ENCODE measurements at places on chromosomes 16 and 17. TPM values are rescaled to one million over a fixed set of nuclear protein-coding genes. Genes with fewer than 3 reads are reported as not detected.

GRCh38 chr17:3796110-3796821, 4.7 kb downstream of the ITGAE start:
- DNase-seq = no peak

DNA sequence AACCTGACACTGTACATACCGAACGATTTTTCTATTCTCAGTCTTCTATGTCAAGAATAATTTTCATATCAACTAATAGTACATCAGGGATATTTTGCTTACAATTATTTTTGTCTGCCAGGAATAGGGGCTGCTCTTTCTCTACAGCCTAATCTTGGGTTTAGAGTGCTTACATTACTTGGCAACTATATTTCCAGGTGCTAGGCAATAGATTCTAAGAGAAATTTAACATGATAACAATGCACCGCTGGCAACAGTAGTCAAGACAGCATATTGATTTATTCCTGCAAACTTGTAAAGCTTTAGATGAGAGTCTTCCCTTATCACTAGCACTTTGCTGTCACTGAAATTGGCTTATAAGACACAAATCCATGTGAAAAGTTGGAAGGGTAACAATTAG, 935.9 kb downstream of the CDH11 start:
- no peak for DNase-seq

DNA sequence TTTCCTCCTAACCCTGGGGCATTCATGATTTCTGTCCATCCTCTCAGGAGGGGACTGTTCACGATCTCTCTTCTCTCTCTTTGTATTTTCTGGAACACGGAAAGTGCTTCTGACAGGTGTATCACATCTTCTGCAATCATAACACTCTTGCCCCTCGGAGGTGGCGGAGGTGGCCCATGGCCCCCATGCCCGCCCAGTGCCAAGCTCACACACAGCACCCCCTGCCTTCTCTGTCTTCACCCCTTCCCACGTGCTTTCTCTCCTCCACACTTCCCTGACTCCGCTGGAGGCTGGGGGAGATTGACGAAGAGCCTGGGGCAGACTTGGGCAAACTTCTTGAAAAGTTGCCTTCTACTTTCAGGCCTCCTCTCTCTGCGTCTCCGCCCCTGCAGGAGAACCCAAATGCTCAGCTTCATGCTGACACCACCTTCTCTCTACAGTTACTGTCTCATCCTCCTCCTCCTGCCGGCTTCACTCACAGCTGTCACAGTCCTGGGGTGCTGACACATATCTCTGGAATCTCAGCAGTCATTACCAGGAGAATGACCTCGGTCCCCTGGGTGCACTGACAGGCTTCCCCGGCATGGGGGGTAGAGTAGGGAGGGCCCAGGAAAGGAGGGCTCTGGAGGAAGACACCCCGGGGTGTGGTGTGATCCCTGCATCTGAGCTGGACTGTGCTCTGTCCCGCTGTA, 127.1 kb downstream of the ENGASE start:
- DNase-seq = no peak

GRCh38 chr16:9102379-9102778, 10.9 kb downstream of the HAPSTR1 start:
- peak; percentile 82 for DNase-seq

DNA sequence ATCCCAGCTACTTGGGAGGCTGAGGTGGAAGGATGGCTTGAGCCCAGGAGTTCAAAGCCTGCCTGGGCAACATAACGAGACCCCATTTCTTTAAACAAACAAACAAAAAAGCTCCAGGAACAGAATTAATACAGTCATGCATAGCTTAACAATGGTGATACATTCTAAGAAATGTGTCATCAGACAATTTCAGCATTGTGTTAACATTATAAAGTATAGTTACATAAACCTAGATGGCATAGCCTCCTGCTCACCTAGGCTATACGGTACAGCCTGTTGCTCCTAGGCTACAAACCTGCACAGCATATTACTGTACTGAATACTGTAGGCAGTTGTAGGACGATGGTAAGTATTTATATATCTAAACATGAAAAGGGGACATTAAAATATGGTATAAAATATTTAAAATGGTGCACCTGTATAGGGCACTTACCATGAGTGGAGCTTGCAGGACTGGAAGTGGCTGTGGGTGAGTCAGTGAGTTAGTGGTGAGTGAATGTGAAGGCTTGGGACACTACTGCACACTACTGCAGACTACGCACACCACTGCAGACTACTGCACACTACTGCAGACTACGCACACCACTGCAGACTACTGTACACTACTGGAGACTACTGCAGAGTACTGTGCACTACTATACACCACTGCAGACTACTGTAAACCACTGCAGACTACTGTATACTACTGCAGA, 74.6 kb downstream of the TMC6 start:
- no peak for DNase-seq

- no peak for DNase-seq
These were observed 234.7 kb upstream of the SDK2 start for GRCh38 chr17:73878923-73879322.

GRCh38 chr17:77346765-77347164, 206.0 kb downstream of the SEC14L1 start:
- no peak for DNase-seq

DNA sequence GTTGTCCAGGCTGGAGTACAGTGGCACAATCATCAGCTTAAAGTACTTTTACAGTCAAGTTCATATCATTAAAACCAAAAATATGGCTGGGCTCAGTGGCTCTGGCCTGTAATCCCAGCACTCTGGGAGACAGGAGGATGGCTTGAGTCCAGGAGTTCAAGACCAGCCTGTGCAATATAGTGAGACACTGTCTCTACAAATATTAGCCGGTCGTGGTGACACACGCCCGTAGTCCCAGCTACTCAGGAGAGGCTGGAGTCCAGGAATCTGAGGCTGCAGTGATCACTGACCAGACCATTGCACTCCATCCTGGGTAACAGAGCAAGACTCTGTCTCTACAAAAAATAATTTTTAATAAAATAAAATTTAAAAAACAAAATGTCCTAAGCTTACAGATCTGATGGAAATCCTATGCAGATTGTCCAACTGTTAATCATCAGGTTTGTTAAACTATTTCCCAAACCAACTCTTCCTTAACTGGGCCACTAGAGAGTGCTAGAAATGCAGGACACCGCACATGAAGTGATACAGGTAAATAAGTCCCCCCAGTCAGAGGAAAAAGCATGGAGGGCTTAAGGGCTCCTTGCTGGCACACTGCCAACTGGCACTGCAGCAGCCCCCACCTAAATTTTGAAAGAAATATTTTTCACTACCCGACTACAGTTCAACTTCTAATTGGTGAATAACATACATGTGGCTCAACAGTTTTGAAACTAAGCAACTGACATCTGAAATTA, 2.8 kb downstream of the USP22 start:
- DNase-seq = peak; percentile 56

- DNase-seq = peak; percentile 78
These were observed 33.3 kb downstream of the RHBDL3 start for GRCh38 chr17:32298721-32299579.

GRCh38 chr17:41486809-41487530, 2.7 kb downstream of the KRT36 start:
- DNase-seq = no peak

DNA sequence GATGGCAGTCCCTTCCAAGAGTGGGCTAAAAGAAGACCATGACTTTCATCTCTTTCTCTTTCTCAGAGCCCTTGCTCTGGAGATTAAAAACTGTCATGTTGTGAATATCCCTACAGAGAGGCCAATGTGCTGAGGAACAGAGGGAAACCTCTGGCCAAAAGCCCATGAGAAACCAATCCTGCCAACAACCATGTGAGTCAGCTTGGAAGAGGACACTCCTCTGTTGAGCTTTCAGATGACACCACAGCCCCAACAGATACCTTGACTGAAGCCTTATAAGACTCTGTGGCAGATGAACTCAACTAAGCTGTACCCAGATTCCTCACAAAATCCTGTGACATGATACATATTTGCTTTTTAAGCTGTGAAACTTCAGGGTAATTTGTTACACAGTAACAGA, 19.6 kb downstream of the CPPED1 start:
- no peak for DNase-seq

- no peak for DNase-seq
These were observed 4.2 kb downstream of the CCDC200 start for GRCh38 chr17:43224146-43224705.

GRCh38 chr16:62585041-62585545, 548.9 kb upstream of the CDH8 start:
- no peak for DNase-seq

DNA sequence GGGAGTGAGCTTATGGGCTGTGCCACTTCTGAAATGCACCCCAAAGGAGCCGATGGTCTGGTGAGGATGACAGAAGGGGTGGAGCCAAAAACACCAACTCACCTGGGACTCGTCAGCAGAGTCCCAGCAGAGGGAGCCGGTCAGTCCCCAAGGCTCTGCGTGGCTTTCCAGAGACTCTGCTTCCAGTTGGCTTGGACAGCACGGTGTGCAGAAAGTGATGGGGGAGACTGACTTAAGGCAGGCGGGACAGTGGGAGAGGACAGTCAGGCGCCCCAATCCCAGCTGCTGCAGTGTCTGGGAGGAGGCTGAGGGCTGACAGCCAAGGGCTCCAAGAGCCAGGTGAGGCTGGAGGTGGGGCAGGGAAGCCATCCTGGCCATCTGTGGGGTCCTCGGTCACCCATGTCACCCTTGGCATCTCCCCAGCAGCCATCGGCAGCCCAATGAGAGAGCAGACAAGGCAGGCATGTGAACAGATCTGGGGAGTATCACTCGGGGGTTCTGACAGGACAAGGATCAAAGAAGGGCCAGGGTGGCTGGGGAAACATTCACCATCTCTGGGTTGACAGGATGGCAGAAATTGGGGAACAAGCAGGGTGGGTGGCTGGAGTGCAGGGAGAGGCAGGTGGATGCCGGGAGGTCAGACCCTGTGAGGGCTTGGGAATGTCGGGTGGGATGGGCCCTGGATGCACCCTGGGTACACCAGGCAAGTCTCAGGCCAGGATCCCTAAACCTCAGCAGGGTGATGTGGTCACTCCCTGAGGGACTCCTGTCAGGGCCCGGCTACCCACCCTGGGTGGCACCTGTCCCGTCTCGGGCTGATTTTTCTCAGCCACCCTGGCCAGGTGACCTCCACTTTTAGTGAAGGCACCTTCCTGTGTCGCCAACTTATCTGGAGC, 8.9 kb upstream of the KRTAP17-1 start:
- DNase-seq = peak; percentile 12

- no peak for DNase-seq
These were observed 28.2 kb upstream of the CCL1 start for GRCh38 chr17:34391241-34391640.

GRCh38 chr17:2854143-2855055, 58.2 kb downstream of the RAP1GAP2 start:
- no peak for DNase-seq

- peak; percentile 77 for DNase-seq
These were observed at the start of gene BCO1 for GRCh38 chr16:81238296-81239011. BCO1 (plus strand) TSS chr16:81238689; CDS start chr16:81238909, 220 bp downstream.

DNA sequence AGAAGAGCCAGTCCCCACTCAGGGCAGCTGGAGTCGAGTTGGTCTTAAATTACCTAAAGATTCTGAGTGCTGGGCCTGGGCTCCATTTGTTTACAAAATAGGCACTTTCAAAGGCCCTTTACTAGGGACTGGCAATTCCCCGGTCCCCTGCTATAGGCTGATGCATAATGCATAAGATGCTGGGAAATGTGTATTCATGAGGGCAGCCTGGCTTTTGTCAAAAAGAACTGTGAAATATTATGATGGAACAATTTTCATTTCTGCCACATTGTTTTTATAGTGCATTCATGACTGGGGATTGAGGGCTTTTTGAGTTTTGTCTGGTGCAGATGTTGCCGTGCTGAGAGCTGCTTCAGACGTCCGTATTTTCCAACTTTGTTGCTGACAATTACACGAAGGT, 617.0 kb upstream of the CDH5 start:
- no peak for DNase-seq

GRCh38 chr17:65175952-65176351, 38.8 kb downstream of the RGS9 start:
- no peak for DNase-seq

GRCh38 chr17:8708025-8708461, 36.6 kb downstream of the CCDC42 start:
- DNase-seq = peak; percentile 67

DNA sequence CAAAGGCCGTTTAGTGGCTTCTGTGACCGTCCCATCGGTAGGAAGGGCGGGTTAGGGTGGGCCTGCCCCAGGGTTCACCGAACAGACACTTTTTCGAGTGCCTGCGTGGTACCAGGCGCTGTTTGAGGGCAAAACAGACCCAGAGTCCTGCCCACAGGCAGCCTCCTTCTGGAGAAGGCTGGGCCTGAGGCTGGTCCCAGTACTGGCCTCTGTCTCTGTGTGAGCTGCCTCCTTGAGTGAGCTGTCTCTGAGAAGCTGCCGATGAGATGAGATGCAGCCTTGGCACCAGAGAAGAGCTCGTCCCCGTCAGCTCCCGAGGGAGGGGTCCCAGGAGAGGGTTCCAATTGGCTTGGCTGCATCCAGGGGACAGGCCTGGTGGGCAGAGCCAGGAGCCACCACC, 53.1 kb downstream of the NKD1 start:
- no peak for DNase-seq

- DNase-seq = peak; percentile 5
These were observed 31.0 kb upstream of the SLC5A10 start for GRCh38 chr17:18920911-18921441.

DNA sequence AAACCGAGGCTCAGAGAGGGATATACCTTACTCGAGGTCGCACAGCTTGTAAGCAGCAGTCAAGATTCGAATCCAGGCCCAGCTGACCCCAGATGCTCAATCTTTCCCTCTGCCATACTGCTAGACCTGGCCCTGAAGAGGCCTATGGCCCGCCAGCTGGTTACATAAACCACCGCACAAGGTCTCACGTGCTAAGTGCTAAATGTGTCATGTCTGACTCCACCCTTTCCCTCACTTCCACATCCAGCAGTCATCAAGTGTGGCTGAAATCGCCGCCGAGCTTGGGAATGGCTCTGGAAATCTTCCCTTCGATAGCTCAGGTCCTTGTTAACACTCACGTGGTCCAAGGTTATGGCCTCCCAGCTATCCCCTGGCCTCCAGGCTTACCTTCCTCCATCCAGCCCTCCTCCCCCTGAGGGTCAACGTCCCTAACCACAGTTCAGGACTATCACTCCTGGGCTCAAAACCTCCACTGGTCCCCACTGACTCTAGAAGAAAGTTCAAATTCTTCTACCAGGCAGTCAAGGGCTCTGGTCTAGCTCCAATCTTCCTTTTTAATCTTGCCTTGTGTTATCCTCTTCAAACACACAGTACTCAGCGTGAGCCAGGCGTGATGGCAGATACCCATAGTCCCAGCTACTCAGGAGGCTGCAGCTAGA, 3.5 kb downstream of the ZBTB4 start:
- peak; percentile 83 for DNase-seq

The SMIM36 gene
- not detected for total RNA-seq

The PIPOX gene
- total RNA-seq = 1.7 TPM

The PIRT gene
- total RNA-seq = not detected

The PROCA1 gene
- 1.6 TPM for total RNA-seq

The PRSS8 gene
- total RNA-seq = under 0.01 TPM

The TBX6 gene
- 0.32 TPM for total RNA-seq

All from fibroblast of villous mesenchyme (primary cell).